ENCODE measurements at places on chromosomes 4 and X.

GRCh38 chr4:25406081-25406692 is 29.1 kb downstream of the ANAPC4 start:
- no peak for DNase-seq

GRCh38 chr4:83285055-83285407 is 433 bp upstream of the COQ2 start:
- no peak for DNase-seq

GRCh38 chr4:82034878-82035277 is 338.9 kb downstream of the HNRNPD start:
- no peak for DNase-seq

GRCh38 chrX:121975671-121976070 is 928.3 kb downstream of the GLUD2 start:
- no peak for DNase-seq

- DNase-seq = no peak
Observed at GRCh38 chr4:133600008-133600407, 450.9 kb downstream of the PCDH10 start.

DNA sequence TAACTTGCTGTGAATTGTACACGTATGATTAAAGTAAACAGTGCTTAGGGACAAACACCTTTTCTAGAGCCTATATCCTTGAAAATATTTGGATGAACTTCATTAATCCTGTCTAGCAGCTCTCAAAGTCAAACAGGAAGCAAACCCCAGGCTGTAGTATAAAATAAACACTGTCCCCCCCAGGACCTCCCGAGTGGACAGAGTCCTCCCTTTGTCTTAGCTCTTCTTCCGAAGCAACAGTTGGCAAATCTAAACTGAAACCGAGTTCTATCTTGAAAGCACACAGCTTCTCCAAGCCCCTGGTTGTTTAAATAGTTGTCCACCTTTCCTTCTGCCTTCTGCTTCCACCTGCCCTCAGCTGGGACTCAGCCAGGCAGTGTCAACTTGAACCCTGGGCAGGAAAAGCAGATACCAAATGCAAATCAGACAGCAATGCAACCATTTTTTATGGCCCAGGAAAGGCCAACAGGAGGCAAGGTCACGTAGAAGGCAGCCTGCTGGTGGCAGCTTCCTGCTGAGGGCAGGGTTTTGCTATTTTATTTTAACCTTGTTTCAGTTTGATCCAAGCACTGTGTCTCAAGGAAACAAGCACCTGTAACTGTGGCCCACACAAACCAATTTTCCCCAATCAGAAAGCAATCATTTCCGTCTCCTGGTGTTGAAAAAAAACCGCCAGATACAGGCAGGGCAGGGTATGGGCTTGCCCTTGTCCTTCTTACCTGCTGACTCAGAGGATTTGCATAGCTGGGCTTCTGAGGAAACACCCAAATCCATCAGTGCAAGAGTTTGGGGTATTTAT is 110.3 kb upstream of the KIT start:
- no peak for DNase-seq

DNA sequence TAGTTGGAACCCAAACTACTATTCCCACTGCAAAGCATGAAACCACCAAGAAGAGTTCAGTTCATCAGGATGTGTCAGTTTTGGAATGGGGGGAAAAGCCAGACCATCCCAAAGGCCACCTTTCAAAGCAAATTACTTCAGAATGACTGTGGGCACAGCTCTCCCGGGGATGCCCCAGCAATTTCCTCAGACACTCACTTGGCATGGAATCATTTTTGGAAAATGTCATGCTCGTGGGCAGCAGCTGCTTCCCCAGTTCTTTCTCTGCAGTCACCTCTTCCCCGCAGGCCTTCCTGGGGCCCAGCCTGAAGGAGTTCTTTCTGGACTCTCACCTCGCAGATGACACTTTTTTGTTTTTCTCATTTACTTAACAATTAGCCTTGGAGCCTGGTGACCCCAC is 350.3 kb downstream of the NR3C2 start:
- DNase-seq = no peak

DNA sequence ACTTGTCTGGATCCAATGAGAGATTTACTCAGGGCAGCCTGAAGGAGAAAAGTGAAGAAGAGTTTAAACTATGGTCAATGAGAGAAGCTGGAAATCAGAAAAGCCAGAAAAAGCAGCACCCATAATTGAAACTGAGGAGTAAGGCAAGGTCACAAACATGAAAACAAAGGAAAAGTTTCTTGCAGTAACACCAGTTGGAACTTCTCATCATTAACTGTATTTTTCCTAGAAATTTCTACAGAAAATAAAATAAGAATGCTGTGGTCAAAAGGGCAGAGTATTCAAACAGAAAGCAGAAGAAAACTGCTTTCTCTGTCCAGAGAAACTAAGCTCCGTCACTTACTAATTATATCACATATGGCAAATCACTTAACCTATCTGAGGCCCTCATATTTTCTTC is 102.2 kb downstream of the OR13H1 start:
- DNase-seq = no peak

GRCh38 chr4:20883231-20883630 is 183.0 kb downstream of the PACRGL start:
- no peak for DNase-seq

- DNase-seq = no peak
Observed at GRCh38 chr4:158255727-158256324, 45.5 kb downstream of the TMEM144 start.

GRCh38 chr4:58543465-58543864 is 1433.3 kb upstream of the IGFBP7 start:
- no peak for DNase-seq

- DNase-seq = no peak
Observed at GRCh38 chr4:26084414-26084813, 170.4 kb downstream of the SMIM20 start.

DNA sequence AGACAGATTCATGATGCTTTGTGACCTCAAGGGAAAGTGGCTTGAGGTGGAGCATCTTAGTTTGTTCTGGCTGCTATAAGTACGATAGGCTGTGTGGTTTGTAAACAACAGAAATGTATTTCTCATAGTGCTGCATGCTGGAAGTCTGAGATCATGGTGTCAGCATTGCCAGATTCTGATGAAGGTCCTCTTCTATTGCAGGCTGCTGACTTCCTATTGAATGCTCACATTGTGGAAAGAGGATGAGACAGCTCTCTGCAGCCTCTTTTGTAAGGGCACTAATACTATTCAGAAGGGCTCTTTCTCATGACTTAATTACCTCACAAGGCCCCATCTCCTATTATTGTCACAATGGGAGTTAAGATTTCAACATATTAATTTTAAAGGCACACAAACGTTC is 1674.0 kb upstream of the PCDH7 start:
- no peak for DNase-seq

DNA sequence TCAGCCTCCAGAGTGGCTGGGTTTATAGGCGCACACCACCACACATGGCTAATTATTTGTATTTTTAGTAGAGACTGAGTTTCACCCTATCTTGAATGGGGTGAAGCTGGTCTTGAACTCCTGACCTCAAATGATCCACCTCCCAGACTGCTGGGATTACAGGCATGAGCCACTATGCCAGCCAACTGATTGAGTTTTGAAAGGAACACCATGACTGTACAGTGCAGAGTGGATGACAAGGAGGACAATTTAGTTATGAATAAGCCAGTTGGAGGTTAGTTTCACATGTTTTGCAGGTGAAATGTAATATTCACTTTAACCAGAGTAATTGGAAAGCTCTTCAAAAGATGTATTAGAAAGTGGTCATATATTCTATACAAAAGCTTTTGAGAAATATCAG is 60.8 kb downstream of the PCDH18 start:
- no peak for DNase-seq

DNA sequence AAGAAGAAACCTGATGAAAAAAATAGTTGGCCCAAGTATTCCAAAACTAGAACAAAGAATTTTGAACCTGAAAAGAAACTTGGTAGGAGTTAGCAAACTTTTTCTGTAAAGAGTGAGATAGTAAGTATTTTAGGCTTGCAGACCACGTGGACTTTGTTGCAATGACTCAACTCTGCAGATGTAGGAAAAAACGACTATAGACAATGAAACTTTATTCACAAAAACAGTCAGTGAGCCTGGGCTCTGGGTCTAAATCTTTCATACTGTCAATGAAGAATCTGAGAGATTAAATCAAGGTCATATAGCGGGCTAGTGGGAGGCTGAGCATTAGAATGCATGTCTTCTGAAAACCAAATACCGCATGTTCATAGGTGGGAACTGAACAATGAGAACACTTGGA is 23.0 kb downstream of the SH3D19 start:
- no peak for DNase-seq

GRCh38 chr4:2852481-2852921 is 8.9 kb downstream of the ADD1 start:
- DNase-seq = no peak

- no peak for DNase-seq
Observed at GRCh38 chr4:121574618-121575017, 122.2 kb downstream of the ANXA5 start.
